ENCODE measurements at places on chromosomes 5 and 9.

GRCh38 chr5:113742176-113742575 lies 228.7 kb downstream of the YTHDC2 start:
- DNase-seq = no peak

- no peak for DNase-seq
Observed at GRCh38 chr5:151459680-151460324, 12.4 kb downstream of the SLC36A1 start.

- no peak for DNase-seq
Observed at GRCh38 chr5:151033217-151033934, 13.0 kb downstream of the GPX3 start.

- DNase-seq = no peak
Observed at GRCh38 chr9:35422753-35423152, 67.2 kb upstream of the RUSC2 start.

- DNase-seq = no peak
Observed at GRCh38 chr5:102375876-102376275, 79.8 kb upstream of the SLCO4C1 start.

All from CD8-positive, alpha-beta T cell (primary cell).